ENCODE measurements at places on chromosomes 7 and 10.
A peak's percentile ranks its signal among the peaks of the same experiment; 100 is the strongest.

- no peak for DNase-seq
Observed at GRCh38 chr10:95813054-95813685, 57.2 kb downstream of the ENTPD1 start.

DNA sequence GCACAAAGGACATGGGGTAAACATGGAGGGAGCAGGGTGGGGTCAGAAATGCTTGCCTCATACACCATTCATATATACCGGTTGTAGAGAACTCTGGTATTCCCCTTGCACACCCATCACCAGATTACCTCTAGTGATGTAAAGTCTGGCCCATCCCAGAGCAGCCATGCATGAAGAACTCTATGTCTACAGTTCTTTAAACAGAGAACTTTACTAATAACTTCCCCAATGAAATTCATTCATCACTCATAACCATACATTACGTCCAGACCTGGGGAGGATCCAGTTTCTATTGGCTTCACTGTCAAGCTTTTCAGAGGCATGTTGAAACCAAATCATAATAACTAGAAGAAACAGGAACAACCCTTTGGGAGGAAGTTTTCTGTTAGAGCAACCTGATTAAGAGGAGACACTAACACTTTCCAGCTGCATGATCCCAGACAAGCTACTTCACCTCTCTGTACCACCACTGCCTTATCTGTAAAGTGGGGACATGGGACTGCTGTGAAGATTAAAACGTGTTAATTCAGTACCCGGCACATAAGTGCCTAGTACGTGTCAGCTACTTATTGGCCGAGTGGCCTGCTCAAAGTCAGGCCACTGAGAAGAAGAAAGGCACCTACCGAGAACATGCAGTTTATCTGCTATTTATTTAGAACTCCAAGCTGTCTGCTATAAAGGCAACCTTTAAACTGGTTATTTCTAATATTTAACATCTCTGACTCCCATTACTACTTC lies 59.7 kb downstream of the IGF2BP3 start:
- DNase-seq, result no peak

DNA sequence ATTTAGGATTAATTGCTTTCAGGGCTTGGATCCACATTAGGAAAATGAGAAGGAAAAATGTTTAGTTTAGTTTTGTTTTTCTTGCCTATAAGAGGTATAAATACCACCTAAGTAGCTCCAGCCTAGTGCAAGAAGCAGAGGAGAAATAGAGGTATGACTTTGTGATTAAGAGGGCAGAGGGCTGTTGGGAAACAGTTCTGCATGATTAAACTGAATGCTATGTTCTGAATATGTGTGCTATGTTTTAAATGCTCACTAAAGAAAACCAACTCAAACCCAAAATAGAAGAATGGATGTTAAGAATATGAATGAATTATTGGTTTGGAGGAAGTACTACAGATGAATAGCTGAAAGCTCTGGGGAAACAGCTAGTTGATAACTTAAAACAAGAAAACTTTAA lies 7.6 kb downstream of the CALCR start:
- no peak for DNase-seq

DNA sequence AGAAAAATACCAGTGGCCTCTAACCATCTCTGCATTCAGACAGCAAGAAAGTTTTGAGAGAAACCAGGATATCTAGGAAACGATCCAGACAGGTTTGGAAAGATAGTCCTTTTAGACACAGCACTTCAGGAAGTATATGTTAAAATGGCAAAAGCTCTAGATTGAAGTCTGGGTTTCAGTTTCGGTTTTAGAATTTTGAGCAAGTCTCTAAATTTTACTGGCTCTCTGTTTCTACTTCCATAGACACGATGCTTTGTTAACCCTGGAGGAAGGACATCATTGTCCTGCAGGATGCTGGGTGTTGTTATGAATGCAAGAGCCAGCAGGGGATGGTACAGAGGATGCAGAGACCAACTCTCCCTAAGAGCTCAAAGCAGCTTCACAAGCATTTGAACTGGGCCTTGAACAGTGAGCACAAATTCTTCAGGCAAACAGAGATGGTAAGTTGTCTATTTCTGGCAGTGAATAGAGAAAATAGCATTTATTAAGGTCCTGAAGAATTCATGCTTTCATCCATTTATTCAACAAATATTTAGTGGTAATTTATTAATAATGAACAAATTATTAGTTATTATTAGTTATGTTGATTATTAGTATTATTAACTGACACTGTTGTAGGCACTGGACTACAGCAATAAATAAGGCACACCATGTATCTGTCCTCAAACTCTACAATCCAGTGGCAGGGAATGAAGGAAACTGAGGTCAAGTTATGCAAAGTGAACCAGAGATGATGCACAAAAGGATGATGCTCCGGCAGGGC lies 152.7 kb upstream of the NRP1 start:
- no peak for DNase-seq

DNA sequence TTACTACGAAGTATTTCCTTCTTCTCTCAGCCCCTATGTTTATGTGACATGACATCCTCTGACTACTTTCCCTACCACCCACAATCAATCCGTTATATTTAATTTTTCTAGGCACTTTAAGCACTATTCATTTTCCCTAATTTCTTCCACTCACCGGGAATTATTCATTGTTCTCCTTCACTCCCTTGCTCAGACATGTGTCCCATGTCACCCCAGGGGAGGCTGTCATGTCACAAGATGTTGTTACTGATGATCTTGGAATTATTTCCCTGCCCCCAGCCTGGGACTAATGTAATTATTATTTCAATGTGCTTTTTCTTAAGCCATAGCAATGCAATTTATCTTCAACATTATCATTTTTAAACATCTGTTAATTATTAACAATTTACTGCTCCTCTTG lies 317.2 kb downstream of the PHF14 start:
- DNase-seq, result no peak

DNA sequence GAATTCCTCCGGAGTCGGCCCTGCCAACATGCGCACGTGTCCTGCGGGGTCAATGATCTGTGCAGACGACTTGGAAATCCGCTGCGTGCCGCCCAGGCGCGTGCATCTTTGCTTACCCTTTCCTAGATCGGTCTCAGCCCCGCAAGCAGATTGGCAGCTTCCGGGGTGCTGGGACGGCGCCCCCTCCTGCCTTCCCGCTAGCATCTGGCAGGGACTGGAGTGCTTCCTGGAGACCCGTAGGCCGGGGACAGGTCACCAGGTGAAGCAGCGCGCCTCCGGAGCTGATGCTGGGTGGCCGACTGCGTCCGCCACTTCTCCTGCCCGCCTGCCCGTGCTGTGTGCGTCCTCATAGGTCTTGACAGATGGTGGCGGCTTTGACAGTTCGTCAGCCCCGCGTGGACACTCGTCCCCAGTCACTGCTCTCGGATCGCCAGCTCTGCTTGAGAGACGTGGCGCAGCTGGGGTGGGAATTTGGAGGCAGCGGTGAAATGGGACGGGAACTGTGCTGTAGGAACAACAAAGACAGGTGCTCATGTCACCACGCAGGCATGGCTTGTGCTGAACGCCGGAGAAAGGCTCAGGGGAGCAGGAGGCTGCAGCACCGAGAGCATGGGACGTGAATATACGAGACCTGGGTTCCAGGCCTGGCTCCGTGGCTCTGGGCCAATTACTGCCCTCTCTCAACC lies 21.9 kb upstream of the KCNK18 start:
- DNase-seq, result peak; percentile 38

DNA sequence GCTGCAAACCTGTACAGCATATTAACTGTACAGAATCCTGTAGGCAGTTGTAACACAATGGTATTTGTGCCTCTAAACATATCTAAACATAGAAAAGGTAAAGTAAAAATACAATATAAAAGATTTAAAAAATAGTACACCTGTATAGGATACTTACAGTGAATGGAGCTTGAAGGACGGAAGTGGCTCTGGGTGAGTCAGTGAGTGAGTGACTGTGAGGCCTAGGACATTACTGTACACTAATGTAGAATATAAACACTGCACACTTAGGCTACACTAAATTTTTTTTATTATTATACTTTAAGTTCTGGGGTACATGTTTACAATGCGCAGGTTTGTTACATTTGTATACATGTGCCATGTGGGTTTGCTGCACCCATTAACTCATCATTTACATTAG lies 97.3 kb upstream of the STK17A start:
- no peak for DNase-seq

- DNase-seq, result no peak
Observed at GRCh38 chr7:12174931-12175330, 36.2 kb upstream of the TMEM106B start.

DNA sequence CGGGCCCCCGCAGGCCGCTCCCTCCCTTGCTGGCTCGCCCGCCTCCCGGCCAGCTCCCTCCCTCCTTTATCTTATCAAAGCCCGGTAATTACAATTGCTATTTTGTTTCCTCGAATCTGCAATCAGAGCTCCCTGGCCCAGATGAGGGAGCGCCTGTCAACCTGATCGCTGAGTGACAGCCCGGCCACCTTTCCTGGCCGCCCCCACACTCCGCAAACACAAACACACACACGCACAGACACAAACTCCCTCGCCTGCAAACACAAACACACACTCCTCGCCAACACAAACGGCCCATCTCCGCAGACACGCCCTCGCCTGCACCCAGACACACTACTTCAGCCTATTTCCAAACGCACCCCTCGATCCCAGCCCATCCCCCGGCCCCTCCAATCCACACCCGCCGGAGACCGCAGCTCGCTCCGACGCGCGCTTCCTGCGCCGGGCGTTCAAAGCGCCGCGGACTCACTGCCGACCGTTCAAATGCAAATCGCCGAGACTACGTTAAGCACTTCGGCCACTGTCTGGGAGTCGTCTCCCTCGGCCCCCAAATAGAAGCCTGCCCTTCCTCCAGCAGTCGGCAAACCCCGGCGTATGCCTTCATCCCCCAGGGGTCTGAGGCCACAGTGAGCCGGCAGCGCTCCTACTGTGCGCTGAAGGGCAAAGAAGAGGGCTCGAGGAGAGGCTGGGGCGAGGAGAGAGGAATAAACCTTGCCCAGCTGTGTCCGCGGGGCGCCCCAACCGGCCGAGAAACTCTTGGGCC lies 3.0 kb upstream of the FGF8 start:
- peak; percentile 81 for DNase-seq

- no peak for DNase-seq
Observed at GRCh38 chr7:31096877-31097258, 44.8 kb downstream of the ADCYAP1R1 start.

- DNase-seq, result no peak
Observed at GRCh38 chr10:8275911-8276310, 221.4 kb downstream of the GATA3 start.

GRCh38 chr7:87628780-87629569 lies 777 bp downstream of the RUNDC3B start:
- peak; percentile 40 for DNase-seq

- no peak for DNase-seq
Observed at GRCh38 chr7:140215281-140215680, 38.5 kb upstream of the KDM7A start.

- no peak for DNase-seq
Observed at GRCh38 chr7:21326241-21326640, 101.6 kb upstream of the SP4 start.

GRCh38 chr7:148521271-148521670 lies 69.3 kb upstream of the C7orf33 start:
- no peak for DNase-seq

GRCh38 chr7:22317632-22318031 lies 39.3 kb downstream of the RAPGEF5 start:
- DNase-seq, result no peak

GRCh38 chr10:8510471-8510870 lies 456.0 kb downstream of the GATA3 start:
- no peak for DNase-seq

GRCh38 chr7:74412603-74413002 lies 41.1 kb upstream of the GTF2IRD1 start:
- no peak for DNase-seq

- DNase-seq, result no peak
Observed at GRCh38 chr7:22647451-22648257, 79.3 kb upstream of the IL6 start.

DNA sequence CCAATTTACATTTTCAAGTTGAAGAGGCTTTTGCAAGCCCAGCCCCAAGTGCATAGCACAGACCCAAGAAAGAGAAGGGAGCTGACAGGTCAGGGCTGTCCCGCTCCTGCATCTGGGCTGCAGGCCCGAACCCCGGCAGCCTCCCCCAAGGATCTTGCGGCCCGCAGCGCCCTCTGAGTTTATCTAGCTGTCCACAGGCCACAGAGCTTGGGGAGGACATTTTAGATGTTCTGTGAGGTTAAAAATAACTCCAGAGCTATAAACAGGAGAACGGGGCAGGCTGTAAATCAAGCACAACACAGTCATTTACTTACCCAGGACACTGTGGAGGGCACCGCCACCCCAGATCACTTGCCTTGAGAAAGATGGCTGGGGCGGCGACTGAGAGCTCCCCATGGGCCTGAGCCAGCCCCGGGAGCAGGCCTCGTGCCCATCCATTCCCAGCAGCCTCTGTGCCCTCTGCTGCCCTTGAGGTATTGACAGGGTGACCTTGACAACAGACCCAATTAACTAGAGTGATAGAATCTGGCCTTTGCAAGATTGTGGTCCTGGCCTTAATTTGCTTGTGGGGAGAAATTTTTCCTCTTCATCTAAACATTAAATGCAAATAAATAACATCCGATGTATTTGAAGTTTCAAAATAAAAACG lies 563.0 kb downstream of the TCERG1L start:
- DNase-seq, result no peak
